ENCODE measurements at places on chromosomes 5 and 9. TPM values are rescaled to one million over a fixed set of nuclear protein-coding genes. Genes with fewer than 3 reads are reported as not detected.

DNA sequence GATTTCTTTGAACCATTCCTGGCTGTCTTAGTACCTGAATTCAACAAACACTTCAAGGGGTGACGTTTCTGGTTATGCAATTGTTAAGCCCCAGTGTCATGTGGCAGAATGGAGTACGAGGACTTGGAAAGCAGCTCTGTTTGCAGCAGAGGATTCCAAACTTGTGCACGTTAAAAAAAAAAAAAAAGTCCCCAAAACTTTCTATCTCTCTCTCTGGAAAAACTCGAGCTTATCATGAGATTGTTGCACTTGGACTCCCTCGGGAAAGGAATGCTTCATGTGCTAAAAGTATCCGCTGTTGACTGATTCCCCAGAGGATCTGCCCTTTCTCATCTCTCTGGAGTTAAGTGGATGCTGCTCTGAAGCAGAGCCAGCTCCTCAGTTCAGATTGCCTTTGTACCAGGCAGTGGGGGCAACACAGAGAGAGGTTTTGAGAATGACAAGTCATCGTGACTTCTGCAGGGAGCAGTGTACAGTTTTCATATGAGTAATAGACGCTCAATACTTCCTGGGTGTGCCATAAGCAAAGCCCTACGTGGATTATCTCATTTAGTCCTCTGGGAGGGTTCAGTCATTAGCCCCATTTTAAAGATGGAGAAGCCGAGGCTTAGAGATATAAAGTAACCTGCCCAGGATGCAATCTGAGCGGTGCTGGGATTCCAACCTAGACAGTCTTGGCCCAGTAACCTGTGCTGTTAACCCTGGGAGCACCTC lies 28.1 kb downstream of the TMOD1 start:
- no peak for DNase-seq

DNA sequence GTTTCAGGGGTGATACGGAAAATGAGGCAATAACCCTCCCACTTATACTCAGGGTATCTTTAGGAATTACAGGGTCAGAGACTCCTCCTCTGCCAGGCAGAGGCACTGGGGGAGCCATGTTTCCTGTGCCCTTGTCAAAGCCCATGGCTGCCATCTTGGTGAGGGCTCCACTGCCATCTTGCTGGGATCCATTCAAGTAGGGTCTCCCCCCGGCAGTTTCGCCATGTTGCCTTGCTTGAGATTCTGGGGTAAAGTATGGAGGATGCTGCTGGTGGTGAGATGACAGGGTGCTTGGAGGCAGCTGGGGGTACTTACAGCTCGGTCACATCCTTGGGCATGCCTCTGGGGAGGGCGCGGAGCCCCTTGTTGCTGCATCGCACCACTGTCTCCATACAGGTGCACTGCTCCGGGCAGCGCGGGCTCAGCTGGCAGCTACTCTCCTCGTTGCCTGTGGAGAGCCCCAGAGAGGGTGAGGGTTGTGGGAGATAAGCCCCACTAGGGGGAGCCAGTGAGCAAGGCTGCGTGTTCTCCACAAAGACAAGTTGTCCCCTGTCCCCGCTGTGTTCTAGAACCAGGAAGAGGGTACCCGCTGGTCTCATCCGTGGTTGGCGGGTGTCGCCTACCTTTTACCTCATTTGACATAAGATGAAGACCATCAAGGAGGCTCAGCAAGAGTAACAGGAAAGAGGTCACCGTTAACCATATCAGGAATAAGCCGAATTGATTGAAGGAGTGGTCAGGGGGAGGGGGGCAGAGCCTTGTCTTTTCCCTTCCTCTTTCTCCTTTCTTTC lies 169.0 kb upstream of the PANK3 start:
- no peak for DNase-seq

DNA sequence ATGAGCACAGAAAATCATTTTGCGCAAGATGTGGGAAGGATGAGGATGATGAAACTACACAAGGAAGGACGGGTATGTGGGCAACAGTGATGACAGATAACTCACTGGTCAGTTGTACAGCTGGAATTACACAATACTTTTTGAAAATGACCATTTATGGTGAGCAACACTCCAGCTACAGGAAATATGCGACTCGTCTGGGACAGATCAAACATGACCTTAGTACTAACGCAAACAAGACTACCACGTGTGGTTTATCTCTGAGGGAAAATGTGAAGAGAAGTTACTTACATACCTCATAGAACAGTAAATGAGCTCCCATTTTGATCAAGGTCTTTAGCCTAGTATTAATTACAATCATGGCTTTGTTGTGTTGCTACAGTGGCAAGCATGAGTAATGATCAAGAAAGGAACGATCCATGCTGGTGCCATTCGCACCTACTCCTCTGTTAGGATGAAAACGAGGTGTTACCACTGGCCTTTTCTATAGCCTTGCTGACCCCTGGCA lies 456.9 kb downstream of the BNC2 start:
- DNase-seq, result no peak

DNA sequence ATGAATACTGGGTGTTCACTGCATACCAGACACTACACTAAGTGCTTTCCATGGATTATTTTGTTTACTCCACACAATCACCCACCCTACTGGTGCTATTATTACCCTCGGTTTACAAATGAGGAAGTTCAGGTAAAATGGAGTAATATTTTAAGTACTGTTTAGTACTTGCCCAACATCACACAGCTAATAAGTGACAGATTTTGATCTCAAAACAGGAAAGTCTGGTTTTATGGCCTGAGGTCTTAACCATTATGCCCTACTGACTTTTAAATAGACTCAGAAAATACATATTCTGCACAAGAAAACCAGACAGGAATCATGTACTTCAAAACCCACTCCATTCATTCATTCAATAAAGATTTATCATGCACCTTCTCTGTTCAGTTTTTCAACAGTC lies 431.0 kb upstream of the TLE4 start:
- no peak for DNase-seq

DNA sequence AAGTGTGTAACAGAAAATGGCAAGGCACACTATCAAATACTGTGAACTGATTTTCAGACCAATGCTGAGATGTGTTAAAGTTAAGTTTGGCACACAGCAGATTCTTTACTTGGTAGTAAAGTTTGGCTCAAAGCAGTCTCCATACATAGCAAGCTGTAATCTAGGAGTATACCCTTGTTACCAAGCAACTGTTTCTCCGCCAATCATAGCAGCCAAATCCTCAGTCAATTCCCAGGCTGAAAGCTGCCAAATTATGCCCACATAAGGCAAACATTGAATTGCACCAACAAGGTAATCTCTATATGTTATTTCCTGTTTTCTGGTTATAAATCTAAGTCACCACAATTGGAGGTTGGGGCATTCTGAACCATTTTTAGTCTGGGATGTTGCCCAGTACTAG lies 345.7 kb downstream of the DEPDC1B start:
- no peak for DNase-seq

- DNase-seq, result no peak
Observed at GRCh38 chr5:38384396-38384795, 126.0 kb downstream of the EGFLAM start.

- DNase-seq, result no peak
Observed at GRCh38 chr5:27947088-27947487, 908.7 kb upstream of the CDH9 start.

LCN15 gene
- total RNA-seq, result not detected

MEGF10 gene
- total RNA-seq, result 0.98 TPM

DNA sequence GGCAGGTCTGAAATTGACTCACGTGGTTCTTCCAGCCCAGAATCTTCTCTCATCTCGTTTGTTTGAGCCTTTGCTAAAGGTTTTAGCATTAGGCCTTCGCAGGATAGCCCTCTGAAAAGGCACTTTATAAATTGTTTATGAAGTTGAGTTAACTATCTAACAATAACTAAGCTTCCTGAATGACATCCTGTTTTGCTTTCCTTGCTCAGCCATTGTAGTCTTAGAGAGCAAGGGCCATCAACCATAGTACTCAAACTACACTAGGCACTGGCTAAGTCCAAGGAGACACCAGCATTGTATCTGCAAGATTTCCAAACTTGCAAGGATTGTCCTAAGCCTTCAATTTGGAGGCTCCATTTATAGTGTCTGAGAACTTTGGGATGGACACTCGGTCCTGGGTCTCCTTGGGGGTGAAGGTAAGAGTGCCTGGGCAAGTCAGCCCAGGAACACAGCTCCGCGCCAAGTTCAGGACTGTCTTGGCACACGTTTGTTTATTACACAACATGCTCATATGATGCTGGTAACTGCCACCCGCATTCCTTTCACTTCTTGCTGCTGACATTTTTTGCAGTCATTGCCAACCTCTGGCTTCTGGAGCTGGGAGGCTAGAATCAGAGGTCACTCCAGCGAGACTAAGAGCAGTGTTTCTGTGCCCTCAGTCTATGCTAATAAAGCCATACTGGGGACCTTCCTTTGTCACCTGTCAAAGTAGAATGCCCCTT lies 151.1 kb downstream of the ESM1 start:
- no peak for DNase-seq

PCDHA4 gene
- 2.1 TPM for total RNA-seq

- DNase-seq, result peak; percentile 28
Observed at GRCh38 chr5:3993856-3994473, 398.3 kb downstream of the IRX1 start.

GRIA1 gene
- total RNA-seq, result 1.2 TPM

DNA sequence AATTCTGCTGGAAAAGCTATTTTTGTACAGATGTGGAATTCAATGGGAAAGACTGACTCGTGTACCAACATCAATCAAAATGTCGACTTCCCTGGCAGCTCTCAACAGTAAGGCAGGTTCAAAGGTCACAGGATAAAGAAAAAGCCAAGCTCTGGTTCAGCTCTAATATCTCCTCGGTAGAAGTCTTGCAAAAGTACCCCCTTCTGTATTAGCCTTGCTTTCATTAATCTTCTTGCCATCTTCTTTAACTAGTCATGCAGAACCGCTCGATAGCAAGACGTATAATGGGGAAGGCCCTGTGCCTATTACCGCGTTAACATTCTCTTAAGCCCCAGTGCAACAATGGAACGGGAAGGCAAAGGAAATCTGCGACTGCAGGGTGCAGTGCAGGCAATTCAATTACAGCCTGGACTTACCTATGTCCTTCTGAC lies 201.2 kb downstream of the GAPVD1 start:
- DNase-seq, result no peak

- DNase-seq, result no peak
Observed at GRCh38 chr5:34869256-34869655, 30.3 kb downstream of the TTC23L start.

DNA sequence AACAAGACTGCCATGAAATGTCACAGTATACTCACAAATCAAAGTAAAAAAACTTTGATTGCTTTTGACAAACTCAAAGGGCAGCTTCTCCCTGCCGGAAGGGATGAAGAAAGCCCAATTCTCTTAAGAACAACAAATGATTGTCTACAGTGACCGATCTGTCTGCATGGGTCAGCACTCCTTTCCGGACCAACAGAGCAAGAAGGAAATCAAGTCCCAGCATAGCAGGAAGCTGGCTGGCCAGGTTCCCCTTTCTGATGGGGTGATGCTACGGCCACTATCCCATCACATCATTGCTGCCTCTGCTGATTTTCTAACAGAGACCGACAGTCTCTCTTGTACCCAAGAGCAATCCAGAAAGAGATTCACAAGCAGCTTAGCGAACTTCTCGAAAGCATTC lies 692 bp downstream of the C1QTNF3 start:
- no peak for DNase-seq

GRCh38 chr9:91062281-91062680 lies 260.7 kb downstream of the SYK start:
- no peak for DNase-seq

DNA sequence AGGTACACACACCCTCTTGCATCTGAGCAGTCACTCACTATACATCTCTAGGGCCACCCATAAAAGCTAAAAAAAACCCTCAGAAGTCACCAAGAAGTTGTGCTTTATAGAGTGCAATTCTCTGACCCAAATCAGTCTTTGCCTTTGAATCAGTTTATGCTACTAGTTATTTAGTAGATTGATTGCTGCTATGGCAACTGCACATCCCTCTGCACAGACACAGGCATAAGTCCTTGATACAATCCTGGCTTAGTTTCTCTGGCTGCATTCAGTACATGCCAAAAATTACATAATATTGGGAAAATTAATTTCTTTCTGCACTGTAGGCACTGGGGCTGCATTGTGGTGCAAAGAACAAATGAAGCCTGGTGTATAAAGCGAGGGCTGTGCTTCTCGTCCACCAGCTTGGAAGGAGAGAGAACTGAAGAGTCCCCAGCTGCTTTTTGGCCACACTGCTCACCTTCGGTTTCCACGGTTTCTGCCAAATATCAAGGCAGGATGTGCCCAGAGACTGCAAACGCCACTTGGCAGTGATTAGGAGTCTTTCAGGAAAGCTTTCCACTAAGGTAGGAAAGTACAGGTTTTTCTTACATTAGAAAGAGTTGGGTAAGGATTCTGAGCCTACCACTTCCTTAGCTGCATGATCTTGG lies 258.4 kb downstream of the ELAVL2 start:
- DNase-seq, result no peak

- DNase-seq, result no peak
Observed at GRCh38 chr5:43033841-43034590, 6.1 kb downstream of the ANXA2R start.

ADAMTS6 gene
- total RNA-seq, result 16.5 TPM

C8G gene
- total RNA-seq, result not detected

DMRT3 gene
- 0.30 TPM for total RNA-seq

PRUNE2 gene
- 50.4 TPM for total RNA-seq

FBXL7 gene
- 40.2 TPM for total RNA-seq

GRCh38 chr9:133782157-133783130 lies 44.3 kb upstream of the SARDH start:
- DNase-seq, result peak; percentile 76

GABRB2 gene
- 2.3 TPM for total RNA-seq

- no peak for DNase-seq
Observed at GRCh38 chr5:88677943-88678769, 204.8 kb downstream of the MEF2C start.

DNA sequence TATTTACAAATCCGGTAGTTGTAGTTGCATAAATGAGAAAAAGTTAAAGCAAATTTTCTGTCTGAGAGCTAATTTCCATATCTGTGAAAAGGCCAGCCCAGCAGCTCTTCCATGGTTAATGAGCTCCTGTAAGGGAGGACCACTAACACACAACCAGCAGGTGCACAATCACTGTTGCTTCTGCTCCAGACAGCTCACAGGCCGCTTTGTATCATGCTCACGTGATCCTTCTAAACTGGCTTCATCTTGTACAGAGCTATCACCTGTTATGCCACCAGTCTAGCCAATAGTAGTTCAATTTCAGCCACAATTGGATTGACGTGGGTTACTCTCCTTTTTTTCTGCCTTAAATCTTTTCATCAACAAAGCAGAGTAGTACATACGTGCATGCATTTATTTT lies 38.3 kb upstream of the FBXL17 start:
- no peak for DNase-seq

CDH6 gene
- total RNA-seq, result 23.9 TPM

GRCh38 chr5:32420506-32420905 lies 24.0 kb downstream of the ZFR start:
- DNase-seq, result no peak

All from tibial nerve (tissue), 4 donors.